ENCODE measurements at places on chromosomes 13 and 19. TPM values are rescaled to one million over a fixed set of nuclear protein-coding genes. Genes with fewer than 3 reads are reported as not detected.

KLK4 gene
- total RNA-seq: not detected

PLD3 gene
- total RNA-seq: 604 TPM

GRCh38 chr19:34135054-34135800 is 37.1 kb upstream of the LSM14A start:
- peak overlapping the region; percentile 68 for H3K4me3 ChIP-seq
- no peak for DNase-seq
- no peaks in the 10 kb centered on the region for H3K36me3 ChIP-seq
- H3K27ac ChIP-seq: peak overlapping the region; percentile 88
- no peaks in the 10 kb centered on the region for H3K27me3 ChIP-seq
- peaks cover 14% of the 10 kb centered on the region for H3K4me1 ChIP-seq

CALR3 gene
- total RNA-seq: not detected

GRK1 gene
- total RNA-seq: not detected

GRCh38 chr19:50739914-50740426 is 16.8 kb downstream of the CLEC11A start:
- no peaks in the 10 kb centered on the region for H3K4me1 ChIP-seq
- H3K27me3 ChIP-seq: peaks cover 11% of the 10 kb centered on the region
- no peak overlapping the region for H3K4me3 ChIP-seq
- H3K27ac ChIP-seq: no peak overlapping the region

DNA sequence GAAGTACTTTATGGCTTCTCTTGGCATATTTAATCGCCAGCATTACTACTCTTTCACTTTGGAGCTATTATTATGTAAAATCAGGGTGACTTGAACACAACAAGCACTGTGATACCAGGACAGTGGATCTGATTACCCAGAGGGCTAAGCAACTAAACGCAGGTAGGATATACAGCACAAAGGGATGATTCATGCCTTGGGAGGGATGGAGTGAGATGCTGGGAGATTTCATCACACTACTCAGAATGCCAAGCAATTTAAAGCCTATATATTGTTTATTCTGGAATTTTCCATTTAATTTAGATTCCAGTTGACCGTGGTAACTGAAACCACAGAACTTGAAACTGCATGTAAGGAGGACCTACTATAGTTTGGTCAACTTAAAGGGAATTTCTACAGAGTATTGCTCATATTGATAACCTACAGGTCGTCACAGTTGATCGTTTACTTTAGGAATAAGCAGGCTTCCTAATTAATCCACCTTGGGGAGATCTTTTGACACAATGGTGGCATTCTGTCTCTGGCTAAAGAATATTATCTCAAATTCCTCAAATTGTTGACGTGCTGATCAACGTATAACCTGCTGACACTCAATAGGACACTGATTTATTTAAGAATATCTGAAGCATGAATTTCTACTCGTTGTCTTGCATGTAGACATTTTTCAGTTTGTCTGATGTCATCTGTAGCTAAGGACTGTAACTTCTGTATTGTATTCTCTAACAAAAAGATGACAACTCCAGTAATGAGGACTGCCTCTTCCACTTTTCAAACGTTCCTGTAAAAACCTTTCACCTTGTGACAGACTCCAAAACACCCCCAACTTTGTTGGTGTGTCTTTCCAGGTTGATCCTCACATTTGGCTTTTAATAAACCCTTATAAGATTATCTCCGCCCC is 254.2 kb downstream of the GPC5 start:
- no peaks in the 10 kb centered on the region for H3K36me3 ChIP-seq
- no peak overlapping the region for H3K4me3 ChIP-seq
- no peaks in the 10 kb centered on the region for H3K4me1 ChIP-seq
- no peak for DNase-seq
- no peaks in the 10 kb centered on the region for H3K27me3 ChIP-seq
- H3K27ac ChIP-seq: no peak overlapping the region

SPIB gene
- total RNA-seq: 0.32 TPM

All from left lung (tissue), 14 donors.